IPS DF 6.9 (cell line): ENCODE measurements at places on chromosomes 13 and 19.

DNA sequence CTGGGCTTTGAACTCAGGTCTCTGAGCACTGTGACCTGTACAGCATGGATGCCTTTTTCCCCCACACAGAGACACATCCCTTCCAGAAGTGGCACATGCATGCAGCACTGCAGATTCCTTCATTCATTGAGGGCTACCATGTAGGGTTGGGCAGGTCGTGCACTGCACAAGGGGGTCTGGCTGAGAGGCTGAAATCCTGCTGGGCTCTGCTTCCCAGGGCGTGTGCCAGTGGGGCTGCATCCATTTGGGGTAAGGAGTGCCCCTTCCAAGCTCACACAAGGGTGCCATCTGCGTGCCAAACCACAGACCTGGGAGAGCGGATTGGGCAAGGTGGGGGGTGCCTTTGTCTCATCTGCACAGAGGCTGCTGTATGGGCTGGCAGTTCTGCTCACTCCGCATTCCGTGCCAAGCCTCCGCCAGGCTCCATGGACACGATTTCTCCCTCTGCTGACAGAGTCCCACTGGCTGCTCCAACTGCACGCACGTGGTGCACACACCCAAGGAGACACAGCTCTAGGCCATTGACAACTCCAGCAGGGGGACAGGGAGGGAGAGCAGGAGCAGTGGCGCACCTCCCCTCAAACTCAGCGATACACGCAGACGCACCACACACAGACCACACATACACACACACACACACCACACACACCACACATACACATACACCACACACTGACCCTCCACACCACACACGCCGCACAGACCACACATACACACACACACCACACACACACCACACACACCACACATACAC lies 4.5 kb upstream of the SHISA7 start:
- no peak for DNase-seq

- DNase-seq: no peak
Observed at GRCh38 chr19:4534836-4535658, at the start of gene PLIN5. PLIN5 (minus strand) TSS chr19:4535224; CDS start chr19:4534074, 1,150 bp downstream.

GRCh38 chr13:111286749-111287148 lies 33.7 kb upstream of the TEX29 start:
- DNase-seq: no peak

GRCh38 chr13:106453101-106453500 lies 82.4 kb downstream of the EFNB2 start:
- no peak for DNase-seq
